Stimulated activated CD8-positive, alpha-beta memory T cell treated with anti-CD3 and anti-CD28 coated beads, Interleukin-7, amount 100 ng/mL, for 1 hour (primary cell): ENCODE measurements at places on chromosomes 2 and 18.

DNA sequence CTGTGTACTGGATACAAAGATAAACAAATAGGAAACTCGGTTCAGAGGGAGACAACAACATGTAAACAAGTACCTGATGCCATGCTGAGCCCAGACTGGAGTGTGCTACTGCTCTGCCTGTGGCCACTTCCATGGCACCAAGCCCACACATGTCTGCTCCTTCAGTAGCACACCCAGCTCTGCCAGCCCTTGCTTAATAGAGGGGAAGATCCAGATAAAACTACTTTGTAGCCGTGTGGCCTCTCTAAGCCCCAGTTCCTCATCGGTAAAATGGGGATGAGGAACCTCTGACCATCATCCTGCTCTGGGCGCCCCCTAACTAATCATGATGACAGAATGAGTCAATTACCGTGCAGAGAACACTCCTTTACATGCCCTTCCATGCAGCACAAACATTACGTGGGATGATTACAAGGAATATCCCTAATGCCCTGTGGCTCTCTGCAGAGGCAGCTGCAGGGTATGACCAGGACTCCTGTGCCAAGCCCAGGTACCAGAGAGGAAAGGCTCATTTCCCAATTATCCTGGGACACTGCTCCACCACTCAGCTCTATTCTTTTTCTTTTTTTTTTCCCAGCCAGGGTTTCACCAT is 34.9 kb downstream of the DNMT3A start:
- no peak for DNase-seq

DNA sequence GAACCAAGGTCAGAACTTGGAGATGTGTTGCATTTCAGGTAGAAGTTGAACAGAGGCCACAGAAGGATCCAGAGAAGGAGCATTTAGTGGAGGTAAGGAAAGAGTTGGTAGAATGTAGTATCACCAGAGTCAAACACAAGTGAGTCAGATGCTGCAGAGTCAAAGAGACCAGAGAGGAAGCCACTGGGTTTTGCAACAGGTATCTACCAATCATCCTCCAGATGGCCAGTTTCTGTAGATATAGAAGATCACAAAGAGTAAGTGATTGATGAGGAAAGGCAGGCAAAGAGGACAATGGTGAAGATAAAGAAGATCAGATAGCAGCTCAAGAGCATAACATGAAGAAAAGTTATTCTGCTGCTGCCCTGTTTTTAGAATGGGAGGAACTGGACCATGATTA is 75.9 kb downstream of the GTF3C3 start:
- no peak for DNase-seq

GRCh38 chr2:171009386-171009785 is 80.3 kb downstream of the GORASP2 start:
- no peak for DNase-seq

DNA sequence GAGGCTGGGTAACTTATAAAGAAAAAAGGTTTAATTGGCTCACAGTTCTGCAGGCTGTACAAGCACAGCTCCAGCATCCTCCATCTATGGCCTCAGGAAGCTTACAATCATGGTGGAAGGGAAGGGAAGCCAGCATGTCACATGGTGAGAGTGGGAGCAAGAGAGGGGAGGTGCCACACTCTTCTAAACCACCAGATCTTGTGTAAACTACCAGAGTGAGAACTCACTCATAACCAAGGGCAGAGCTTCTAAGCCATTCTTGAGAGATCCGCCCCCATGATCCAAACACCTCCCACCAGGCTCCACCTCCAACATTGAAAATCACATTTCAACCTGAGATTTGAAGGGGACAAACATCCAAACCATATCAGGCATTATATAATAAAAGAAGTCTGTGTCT is 121.6 kb upstream of the CDC42EP3 start:
- DNase-seq: no peak

- no peak for DNase-seq
Observed at GRCh38 chr2:47724221-47724981, 58.5 kb upstream of the MSH6 start.

DNA sequence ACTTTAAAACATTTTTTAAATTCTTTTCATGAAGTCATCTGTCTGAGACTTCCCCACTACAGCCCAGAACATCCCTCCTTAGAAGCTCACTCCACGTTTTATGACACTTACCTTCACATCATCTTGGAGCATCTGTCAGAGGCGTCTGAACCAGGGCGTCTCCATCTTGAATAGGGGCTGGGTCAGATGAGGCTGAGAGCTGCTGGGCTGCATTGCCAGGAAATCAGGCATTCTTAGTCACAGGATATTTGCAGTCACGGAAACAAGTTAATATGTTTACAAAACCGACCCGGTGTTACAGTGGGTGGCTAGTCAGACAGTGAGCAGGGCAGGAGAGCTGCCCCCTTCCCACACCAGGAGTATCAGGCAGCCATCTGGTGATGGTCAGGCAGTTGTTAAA is 456.5 kb downstream of the FBXO15 start:
- DNase-seq: no peak

GRCh38 chr18:48961547-48961946 is 10.8 kb upstream of the SMAD7 start:
- DNase-seq: no peak

- no peak for DNase-seq
Observed at GRCh38 chr2:36356990-36357846, 1.6 kb downstream of the CRIM1 start.

DNA sequence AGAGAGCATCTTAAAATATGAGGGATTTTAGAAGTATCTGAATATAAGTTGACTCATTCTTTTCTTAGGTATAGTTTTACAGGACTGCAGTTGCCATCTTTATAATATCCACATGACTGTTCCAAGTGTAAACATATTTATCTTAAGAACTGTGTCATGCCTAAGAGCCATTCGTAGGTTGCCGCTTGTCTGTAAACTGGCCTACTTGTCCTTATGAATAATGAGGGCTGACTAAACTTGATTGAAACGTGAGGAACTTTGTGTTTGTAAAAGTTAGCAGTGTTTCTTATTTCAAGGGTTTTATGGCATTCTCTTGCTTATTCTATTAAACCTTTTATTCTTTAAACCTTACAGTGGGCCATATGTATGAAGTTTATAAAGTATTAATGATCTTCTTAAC is 99.6 kb downstream of the MAP3K20 start:
- DNase-seq: no peak

DNA sequence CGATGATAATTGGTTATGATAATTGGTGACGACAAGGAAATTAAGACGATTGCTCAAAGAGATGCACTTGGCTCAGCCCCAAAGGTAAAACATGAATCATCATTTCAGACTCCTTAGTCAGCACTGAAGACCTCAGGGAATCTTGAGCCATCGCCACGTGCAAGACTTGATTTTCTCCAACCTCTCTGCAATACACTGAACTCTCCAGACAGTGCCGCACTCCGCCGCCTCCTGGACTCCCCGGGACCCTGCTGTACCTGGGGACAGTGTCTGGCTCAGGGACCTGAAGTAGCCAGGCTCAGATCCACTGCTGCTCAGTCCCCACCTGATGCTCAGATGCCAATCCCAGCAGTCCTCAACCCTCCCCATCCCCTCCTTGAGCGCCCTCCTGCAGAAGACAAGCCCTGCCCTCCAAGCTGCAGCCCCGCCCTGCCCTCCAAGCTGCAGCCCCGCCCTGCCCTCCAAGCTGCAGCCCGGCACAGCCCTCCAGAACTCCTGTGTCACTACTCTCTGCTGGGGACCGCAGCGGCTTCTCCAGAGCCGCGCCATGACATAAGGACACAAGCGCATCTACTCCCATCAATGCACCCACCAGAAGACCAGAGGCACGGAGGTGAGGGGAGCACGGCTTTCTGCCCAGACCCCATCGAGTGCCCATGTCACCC is 1.1 kb downstream of the TMEM18 start:
- no peak for DNase-seq

DNA sequence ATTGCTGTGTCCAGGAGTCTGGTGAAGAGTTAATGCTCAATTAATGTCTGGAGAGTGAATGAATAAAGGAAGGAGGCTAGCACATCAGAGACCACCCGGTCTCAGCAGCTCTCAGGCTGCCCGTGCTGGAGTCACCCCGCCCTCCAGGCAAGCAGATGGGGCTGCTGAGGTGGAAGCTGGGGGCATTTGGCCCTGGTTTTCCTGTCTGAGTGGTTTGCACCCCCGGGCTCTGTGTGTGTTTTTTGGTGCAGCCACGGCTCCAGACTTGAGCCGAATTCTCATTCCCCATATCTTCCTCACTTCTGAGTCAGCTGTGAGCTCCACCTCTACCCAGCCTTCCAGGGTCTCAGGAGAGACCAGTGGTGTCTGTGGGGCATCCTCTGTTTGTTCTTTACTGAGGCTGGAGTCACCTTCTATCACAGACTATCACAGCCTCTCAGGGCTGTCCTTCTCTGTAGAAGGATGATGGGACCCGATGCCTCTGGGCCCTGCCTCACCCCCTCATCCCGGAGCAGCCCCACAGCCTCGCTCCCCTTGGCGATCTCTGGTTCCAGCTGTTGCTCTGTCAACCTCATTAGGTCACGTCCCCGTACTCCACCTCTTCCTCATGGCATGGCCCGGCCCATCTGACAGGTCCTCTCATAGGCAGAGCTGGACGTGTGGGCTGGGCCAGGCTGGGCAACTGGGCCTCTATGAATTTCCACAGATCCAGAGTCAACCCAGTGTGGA is 60.8 kb downstream of the HS1BP3 start:
- no peak for DNase-seq

DNA sequence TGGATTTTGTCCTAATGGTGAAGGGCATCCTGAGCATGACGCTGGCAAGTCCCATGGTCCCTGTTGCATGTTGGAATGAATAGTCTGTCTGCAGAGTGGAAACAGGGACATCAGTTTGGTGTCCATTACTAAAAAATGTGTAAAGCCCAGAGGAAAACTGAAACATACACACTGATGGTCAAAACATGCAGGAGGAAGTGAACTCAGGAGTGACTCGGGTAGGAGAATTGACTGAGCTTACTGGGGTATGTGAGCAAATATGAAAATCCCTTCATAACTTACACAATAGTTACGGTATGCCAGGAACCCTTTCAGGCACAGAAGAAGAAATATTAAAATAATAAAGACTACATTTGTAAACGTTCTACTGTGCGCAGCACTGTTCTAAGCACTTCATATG is 5.6 kb upstream of the SOX11 start:
- DNase-seq: no peak

DNA sequence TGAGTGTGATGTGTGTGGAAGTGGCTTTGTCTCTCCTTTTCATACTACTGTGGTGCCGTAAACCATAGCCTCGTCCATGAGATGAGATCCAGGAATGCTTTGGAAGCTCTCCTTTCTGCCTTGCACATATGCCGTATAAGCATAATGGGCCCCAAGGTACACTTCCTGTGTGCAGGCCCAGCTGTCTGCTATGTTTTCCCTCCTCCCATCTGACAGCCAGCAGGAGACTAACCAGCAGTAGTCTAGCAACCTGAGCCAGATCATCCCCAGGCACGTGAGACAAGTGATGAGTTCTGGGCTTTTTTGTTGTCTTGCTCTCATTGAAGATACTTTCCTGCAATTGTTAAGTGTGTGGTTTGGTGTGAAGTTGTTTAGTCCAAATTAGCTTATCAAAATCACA is 555.5 kb upstream of the LRRTM4 start:
- no peak for DNase-seq

DNA sequence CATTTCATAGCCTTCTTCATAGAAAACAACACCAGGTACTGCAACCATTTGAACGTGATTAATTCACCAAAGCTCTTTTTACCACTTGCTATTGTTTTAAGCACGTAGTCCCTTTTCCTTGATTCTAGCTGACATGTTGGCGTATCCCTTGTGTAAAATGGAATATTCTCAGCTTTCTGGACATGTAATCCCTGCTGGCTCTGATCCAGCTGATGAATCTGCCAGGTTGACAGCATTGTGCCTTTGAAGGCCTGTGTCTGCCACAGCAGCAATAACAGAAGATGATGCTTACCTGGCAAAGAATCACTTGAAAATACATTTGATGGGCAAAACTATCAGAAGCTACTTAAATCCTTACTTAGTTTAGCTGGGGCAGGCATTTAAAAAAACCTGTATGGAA is 81.0 kb upstream of the CCDC150 start:
- DNase-seq: no peak

DNA sequence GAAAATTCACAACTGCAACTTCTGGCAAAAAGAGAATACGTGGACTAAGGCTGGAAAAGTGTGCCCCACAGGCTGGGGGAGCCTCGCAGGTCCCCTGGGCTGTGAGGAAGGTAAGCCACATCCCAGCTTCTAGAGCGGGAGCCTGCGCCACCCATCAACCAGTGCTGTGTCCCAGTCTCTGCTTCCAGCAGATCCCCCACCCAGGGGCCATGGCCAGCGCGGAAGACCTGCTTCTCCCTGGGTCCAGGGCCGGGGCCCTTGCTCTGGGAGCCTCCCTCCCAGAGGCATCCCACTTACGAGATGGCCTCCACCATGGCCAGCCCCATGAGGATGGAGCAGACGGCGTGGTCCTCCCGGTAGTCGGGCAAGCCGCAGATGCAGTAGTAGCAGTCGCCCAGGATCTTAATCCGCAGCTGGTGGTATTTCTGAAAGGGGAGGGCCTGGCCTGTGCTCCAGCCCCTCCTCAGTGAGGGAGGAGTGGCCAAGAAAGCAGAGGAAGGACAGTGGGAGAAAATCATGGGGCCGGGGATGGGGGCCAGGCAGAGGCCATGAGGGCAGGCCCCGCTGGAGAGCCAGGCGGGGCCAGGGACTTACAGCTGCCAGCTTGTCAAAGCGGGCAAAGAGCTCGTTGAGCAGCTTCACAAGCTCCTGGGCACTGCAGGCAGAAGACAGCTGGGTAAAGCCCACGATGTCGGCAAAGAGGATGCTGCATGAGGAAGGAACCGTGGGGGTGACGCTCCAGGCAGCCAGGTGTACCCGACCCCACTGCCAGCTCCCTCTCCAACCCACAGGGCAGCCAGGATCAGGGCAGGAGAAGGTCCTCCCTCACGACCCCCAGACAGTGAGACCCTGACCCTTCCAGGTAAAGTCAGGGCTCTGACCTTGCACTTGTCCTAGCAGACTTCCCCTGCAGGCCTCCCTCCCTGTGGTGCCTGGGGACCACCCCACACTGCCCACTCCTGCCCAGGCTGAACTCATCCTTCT is 48.0 kb downstream of the CENPO start:
- no peak for DNase-seq

DNA sequence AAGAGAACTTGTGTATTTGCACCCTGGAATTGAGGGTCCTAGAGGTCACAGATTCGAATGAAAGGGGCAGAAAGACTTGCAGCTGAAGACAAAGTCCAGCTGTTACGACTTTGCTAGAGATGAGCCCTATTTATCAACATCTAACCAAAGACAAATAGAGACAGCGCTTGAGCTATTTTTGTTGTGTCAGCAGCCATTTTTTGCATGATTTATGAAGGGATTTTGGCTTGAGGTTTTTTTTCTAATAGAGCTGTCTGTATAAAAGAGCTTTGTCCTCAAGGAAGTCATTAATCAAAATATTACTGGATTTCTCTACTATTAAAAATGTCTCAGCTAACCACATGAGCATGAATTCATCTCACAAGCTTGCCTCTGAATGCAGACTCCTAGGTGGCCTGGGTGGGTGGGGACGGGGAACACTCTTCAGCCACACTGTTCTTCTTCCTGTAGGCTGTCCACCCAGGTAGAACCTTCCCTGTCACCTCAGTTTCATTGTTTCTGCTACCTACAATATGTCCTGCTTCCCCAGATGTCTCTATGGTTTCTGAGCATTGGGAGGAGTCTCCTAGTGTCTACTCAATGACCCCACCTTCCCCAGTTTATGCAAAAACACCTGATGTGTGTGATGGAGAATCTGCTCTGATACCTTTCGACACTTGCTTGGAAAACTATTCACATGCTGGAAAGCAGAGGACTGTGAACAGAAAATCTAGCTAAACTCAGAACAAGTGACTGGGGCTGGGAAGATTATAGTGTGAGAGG is 7.2 kb upstream of the CD226 start:
- no peak for DNase-seq

- DNase-seq: no peak
Observed at GRCh38 chr2:2116657-2117056, 214.4 kb downstream of the MYT1L start.
